ENCODE measurements at places on chromosomes 2 and 18. TPM values are rescaled to one million over a fixed set of nuclear protein-coding genes. Genes with fewer than 3 reads are reported as not detected.

- DNase-seq = no peak
These were observed 797.4 kb downstream of the CNTNAP5 start for GRCh38 chr2:124822516-124822915.

- DNase-seq = peak; percentile 5
These were observed 26.9 kb upstream of the KCNG2 start for GRCh38 chr18:79770826-79771225.

GRCh38 chr18:49096021-49096420, 145.3 kb upstream of the SMAD7 start:
- DNase-seq = no peak

Gene B4GALT6
- 47.7 TPM for total RNA-seq

Gene CCT7
- 301 TPM for total RNA-seq

DNA sequence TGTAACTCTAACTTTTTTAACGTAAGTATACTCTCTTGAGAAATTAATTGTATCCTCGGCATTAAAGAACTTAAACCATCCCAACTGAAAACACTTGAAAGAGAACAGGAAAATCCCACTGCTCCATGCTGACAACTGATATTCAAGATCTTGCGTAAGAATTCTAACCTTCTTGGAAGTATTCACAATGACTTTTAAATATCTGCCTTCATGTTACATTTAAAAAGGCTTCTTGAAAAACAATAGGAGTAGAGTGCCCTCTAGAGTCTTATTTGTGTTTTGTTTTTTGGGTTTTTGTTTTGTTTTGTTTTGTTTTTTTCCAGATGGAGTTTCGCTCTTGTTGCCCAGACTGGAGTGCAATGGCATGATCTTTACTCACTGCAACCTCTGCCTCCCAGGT, 65.4 kb upstream of the DNAJC10 start:
- no peak for DNase-seq

- no peak for DNase-seq
These were observed 262.8 kb downstream of the PTH2R start for GRCh38 chr2:208669394-208669793.

Gene MAP3K19
- total RNA-seq = not detected

DNA sequence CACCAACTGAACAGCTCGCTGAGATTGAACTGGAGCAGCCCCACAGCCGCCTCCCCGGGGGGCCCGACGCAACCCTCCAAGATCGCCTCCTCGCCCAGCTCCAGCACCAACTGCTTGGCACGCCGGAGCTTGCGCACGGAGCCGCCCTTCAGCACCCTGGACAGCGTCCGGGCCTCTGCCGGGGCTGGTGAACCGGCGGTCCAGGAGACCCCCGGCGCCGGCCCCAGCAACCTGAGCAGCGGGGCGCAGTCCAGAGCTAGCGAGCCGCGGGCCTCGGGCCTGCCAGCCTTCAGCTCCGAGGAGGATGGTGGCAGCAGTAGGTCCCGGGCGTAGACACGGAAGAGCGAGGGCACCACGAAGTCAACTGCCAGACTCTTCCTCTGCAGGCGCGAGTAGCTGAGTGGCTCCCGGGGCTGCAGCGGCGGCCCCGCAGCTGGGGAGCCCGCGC, 1.2 kb downstream of the ALK start:
- peak; percentile 97 for DNase-seq

Gene WDSUB1
- 13.8 TPM for total RNA-seq

Gene CDH19
- not detected for total RNA-seq

GRCh38 chr2:191915750-191916149, 68.9 kb upstream of the CAVIN2 start:
- DNase-seq = no peak

DNA sequence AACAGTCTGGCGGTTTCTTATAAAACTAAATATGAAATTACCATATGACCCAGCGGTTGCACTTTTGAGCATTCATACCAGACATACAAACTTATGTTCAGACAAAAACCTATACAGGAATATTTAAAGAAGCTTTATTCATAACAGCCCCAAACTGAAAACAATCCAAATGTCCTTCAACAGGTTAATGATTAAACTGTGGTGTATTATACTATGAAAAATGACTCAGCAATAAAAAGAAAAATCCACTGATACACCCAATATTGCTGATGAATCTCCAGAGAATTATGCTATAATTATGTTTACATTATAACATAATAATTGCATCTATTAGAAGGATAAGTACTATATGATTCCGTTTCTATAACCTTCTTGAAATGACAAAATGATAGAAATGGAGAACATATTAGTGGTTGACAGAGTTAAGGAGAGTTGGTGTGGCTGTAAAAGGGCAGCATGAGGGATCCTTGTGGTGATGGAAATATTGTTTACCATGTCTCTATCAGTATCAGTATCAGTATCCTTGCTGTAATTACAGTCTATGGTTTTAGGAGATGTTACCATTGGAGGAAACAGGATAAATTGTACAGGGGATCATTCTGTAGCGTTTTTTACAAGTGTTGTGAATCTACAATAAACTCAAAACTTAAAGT, 127.1 kb downstream of the DSC3 start:
- no peak for DNase-seq

Gene PLCD4
- total RNA-seq = 0.73 TPM

Gene C2orf80
- total RNA-seq = 0.55 TPM

Gene ALKAL2
- 0.44 TPM for total RNA-seq

DNA sequence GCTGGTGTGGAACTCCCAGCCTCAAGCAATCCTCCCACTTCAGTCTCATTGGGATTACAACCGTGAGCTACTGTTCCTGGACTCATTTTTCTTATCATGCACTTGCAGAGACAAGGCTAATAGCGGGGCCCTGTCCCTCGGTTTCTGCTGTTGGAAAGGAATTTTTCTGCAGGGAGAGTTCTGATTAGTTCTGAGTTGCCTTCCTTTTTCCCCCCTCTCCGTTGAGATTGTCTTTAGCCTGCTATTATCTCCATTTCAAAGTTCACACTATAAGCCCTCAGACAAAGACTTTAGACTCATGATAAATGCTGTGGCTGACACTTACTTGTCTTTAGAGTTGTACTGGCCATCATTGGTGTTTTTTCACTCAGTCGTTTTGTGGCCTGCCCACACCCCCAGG, 97.2 kb downstream of the NCOA1 start:
- DNase-seq = no peak

Gene HOXD13
- 0.35 TPM for total RNA-seq

DNA sequence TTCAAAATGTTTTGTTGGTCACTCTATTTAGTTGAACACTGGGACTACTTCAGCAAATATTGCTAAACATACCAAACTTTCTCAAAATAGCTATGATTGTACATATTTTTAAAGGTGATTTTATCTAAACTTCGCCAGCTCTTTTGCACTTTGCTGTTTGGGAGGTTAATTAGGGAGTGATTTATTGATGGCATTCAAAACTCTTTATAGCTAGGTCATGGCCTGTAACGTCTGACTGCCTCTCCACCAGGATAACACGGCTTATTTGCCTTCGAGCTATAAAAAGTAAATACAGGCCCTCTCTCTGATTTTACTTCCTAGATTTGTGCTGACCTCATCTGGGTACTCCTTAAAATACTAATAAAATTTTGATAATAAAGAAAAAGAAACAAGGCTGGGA, 931.9 kb downstream of the DCDC2C start:
- DNase-seq = no peak

Gene RNU2-63P
- total RNA-seq = 19.8 TPM

DNA sequence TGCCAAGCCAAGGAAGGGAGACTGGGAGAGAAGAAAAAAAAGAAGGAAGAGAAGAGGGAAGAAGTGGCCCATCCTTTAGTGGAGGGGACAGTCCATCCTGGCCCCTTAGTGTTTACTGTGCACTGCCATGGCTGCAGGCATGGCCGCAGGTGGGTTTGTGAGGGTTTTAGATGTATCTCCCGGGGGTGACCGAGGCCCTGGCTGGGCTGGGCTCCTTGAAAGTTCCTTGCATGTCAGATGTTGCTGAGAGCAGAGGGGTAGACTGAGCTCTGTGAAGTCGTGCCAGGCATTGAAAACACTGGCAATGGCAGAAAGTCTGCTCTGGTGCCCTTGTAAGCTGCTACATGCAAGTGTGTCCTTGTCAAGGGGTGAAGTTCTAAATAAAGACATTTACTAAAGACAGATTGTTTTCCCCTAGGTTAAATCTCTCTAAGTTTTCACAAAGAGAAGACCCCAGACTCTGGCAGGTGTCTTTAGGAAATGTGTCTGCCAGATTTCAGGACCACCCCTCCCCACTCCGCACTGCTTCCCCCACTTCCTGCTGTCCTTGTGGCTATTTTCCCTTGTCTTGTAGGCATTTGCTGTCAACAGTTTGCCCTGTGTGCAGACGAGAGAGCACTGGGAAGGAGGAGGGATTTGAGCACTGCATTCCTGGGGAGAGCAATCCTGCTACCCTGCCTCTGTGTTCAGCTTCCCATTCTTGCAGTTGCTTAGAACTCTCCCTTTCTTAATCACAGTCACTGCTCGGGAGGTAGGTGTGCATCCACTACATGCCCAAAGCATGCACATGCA, 68.4 kb downstream of the ACOXL start:
- DNase-seq = no peak

- DNase-seq = no peak
These were observed 34.8 kb upstream of the RFX8 start for GRCh38 chr2:101509499-101510284.

- DNase-seq = peak; percentile 83
These were observed 157.4 kb downstream of the DTNA start for GRCh38 chr18:34867520-34867919.

DNA sequence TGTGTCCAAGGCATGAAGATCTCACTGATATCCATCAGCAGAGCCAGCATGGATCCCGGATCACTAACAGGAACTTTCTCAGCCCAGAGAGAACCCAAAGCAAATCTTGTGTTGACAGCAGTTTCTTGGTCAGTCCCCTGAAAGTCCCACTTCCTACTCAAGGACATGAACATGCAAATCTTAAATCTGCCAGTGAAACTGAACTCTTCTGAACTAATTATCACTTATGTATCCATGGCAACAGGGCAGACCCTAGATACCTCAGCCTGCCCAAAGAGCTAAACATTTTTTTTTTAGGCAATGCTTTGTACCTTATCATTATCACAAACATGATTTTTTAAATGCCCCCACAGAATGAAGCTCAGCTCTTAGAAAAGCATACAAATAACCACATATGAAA, 127.8 kb upstream of the DDX18 start:
- no peak for DNase-seq

Gene COLEC11
- 0.96 TPM for total RNA-seq

Gene CSRNP3
- total RNA-seq = 13.6 TPM

- DNase-seq = peak; percentile 64
These were observed 33.7 kb upstream of the ZNF516 start for GRCh38 chr18:76528477-76529432.

GRCh38 chr2:21804151-21804550, 680.4 kb downstream of the TDRD15 start:
- DNase-seq = no peak

DNA sequence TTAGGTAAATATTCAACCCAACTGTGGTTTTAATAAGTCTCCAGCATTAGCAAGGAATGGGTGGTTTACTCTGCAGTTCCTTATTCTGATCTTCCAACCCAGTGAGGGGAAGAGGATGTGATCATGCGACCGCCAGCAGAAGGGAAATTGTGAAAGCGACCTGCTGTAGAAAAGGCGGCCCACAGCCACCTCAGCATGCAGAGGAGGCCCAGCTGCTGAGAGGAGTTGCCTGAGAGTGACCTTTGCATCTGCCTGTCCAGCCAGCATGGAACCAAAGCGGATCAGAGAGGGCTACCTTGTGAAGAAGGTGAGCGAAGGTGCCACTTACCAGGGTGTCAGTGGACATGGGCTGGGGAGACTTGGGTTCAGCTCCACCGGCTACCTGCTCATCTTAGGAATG, at the start of gene PLEK:
Gene PLEK (plus strand): TSS at position 196 of the 400 bp plus-strand sequence. CDS start 70 bp downstream, at position 266.
- DNase-seq = no peak

DNA sequence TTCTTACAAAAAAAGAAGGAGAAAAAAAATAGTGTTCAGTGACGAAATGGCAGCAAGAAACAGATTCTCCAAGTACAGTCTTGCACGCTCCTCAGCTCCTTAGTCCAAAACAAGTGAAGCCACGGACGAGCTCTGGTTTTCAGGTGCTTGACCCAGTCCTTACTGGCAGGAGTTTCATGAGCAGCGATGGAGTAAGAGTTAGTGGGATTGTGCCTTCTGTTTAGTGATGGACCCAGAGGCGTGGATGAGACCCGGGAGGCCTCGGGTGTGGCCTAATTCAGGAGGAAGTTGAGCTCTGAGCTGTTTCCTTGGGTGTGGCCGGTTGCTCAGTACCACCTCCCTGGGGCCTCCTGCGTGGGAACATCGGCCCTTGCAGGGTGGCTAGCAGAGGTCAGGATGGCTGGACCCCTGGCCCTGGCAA, 52.0 kb downstream of the KIF5C start:
- DNase-seq = no peak

Gene SLC4A5
- total RNA-seq = 2.0 TPM

DNA sequence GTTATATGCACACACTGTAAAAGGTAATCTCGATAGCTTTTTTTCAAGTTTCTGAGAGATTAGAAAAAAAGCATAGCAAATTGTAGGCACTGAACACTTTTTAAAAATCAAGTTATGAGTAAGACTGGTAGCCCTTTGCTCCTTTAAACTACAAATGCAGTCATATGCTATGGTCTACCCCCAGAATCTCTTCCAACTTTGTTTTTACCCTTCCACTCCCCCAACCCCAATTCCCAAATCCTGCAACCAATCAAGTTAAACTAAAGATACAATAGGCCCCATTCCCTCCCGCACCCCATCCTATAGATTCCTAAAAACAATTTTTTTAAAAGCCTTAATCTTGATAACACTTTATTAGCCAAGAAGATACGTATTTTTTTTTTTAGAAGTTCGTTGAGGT, 752 bp upstream of the BAZ2B start:
- no peak for DNase-seq

GRCh38 chr18:48868468-48869466, 82.0 kb downstream of the SMAD7 start:
- no peak for DNase-seq

- no peak for DNase-seq
These were observed 432.9 kb downstream of the MTX2 start for GRCh38 chr2:176702131-176702530.

- DNase-seq = no peak
These were observed 17.5 kb downstream of the TGOLN2 start for GRCh38 chr2:85310330-85310729.

DNA sequence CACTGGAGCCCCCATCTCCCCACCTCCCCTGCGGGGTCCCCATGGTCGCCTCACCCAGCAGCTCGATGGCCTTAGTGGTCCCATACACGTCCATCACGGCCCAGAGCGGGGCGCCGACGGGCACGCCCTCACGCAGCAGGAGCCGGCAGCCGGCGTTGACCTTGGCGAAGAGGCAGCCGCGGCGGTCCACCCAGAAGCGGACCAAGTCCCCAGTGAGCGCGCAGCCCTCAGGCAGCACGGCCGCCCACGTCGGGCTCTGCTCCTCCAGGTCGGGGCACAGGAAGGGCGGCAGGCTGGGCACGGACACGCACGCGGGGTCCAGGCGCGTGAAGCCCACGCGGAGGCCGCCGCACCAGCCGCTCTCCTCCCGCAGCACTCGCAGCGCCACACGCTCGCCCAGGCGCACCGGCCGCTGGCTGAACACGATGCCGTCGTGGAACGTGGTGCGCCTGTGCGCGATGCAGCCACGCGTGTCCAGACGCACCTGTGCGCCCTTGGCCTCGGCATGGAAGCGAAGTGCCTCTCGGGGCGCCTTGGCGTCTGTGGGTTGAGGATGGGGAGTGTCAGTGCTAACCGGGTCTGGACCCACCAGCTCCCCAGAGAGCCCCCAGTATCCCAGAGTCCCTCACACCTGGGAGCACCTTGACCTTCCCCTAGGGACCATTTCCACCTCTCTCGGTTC, 4.6 kb downstream of the NEURL3 start:
- DNase-seq = peak; percentile 41

- DNase-seq = no peak
These were observed 75.2 kb upstream of the CD302 start for GRCh38 chr2:159873258-159873657.

GRCh38 chr2:68466361-68466777, 725 bp downstream of the FBXO48 start:
- peak; percentile 57 for DNase-seq
